ENCODE measurements at places on chromosomes 7 and 10. TPM values are rescaled to one million over a fixed set of nuclear protein-coding genes. Genes with fewer than 3 reads are reported as not detected.

GOT1 gene
- total RNA-seq = 23.2 TPM

NUTM2D gene
- 1.4 TPM for total RNA-seq

SERPINE1 gene
- total RNA-seq = 2,259 TPM

ABCC2 gene
- 0.86 TPM for total RNA-seq

GPER1 gene
- 2.3 TPM for total RNA-seq

ZC3HAV1L gene
- total RNA-seq = 33.0 TPM

ADAM12 gene
- total RNA-seq = 0.65 TPM

GPR15LG gene
- not detected for total RNA-seq

GPR37 gene
- 0.76 TPM for total RNA-seq

SORBS1 gene
- 1.1 TPM for total RNA-seq

AQP1 gene
- total RNA-seq = 4.9 TPM

ALOX5 gene
- total RNA-seq = not detected

TPK1 gene
- 13.1 TPM for total RNA-seq

ACHE gene
- 1.1 TPM for total RNA-seq

GIMAP6 gene
- total RNA-seq = 171 TPM

AVPI1 gene
- total RNA-seq = 2.9 TPM

TMEM213 gene
- not detected for total RNA-seq

CRYGN gene
- total RNA-seq = not detected

PIK3AP1 gene
- 0.33 TPM for total RNA-seq

FAM20C gene
- total RNA-seq = 6.5 TPM

GPR158 gene
- not detected for total RNA-seq

NOLC1 gene
- 50.6 TPM for total RNA-seq

PRTFDC1 gene
- 10.9 TPM for total RNA-seq

FGL2 gene
- total RNA-seq = under 0.01 TPM

BUD31 gene
- total RNA-seq = 88.4 TPM

TFPI2 gene
- total RNA-seq = 86.2 TPM

SNX10 gene
- total RNA-seq = 0.65 TPM

SPDYE16 gene
- total RNA-seq = not detected

TMEM196 gene
- total RNA-seq = not detected

GATAD1 gene
- total RNA-seq = 24.8 TPM

CEP55 gene
- total RNA-seq = 18.9 TPM

STEAP2 gene
- total RNA-seq = 2.3 TPM

DNAH11 gene
- total RNA-seq = 5.3 TPM

SEMA3D gene
- total RNA-seq = 0.57 TPM

ANKRD30A gene
- total RNA-seq = not detected

PGAM2 gene
- not detected for total RNA-seq

PNLIP gene
- total RNA-seq = not detected
